ENCODE measurements at places on chromosomes 7 and 10.

DNA sequence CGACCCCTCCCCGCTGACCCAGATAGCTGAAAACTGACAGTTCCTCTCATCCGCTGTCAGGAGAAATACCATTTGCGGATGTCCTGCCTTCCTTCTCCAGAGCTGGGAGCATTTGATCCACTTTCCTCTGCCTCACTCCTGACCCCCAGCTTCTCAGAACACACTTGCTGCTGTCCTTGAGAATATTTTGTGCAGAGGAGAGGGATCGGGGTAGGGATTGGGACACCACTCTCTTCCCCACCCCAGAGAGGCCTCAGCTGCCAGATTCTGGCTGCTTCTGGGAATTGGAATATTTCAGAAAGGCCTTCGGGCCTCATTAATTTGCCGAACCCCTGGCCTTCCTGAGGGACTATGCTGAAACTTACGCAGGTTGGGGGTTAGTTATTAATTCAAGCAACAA lies 97.0 kb downstream of the C10orf105 start:
- DNase-seq: no peak

DNA sequence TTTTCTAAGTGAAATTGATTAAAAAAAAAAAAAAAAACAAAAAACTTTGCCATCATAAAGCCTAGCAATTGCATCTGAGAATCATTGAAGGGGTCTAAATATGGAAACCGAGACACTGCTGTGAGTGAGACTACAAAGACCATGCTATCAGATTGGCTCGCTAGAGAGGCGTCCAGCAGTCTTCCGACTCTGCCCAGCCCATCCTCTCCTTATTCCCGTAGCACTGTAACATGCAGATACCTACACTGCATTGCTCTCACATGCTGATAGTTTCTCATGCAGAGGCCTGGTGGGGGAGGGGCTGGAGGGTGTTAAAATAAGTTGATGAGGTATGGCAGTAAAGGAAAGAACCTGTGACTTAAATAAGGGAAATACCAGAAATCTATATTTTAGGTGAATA lies 130.7 kb downstream of the NRF1 start:
- DNase-seq: no peak

DNA sequence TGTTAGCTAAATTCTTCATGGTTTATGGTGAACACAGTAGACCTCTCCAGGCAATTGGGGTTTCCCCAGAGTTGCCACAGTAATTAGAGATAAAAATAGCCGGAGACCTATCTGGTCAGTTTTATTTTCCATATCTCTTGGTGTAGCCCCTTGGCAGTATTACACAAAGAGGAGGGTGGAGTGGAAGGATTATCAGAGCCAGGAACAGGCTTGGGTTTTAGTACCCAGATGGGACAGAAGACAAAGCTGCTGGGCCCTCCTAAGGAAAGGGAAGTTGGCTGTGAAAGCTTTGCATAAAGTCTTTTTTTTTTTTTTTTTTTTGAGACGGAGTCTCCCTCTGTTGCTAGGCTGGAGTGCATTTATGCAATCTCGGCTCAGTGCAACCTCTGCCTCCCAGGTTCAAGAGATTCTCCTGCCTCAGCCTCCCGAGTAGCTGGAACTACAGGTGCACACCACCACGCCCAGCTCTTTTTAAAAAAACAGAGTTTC lies 9.7 kb downstream of the ZSCAN21 start:
- no peak for DNase-seq

DNA sequence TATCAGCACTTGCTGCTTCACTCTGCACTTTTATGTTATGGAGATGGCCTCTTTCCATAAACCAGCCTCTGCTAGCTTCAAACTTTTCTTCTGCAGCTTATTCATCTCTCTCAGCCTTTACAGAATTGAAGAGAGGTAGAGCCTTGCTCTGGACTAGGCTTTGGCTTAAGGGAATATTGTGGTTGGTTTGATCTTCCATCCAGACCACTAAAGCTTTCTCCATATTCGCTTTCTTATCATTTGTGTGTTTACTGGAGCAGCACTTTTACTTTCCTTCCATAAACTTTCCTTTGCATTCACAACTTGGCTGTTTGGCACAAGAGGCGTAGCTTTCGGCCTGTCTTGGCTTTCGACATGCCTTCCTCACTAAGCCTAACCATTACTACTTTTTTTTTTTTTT lies 23.6 kb downstream of the DYDC2 start:
- no peak for DNase-seq

DNA sequence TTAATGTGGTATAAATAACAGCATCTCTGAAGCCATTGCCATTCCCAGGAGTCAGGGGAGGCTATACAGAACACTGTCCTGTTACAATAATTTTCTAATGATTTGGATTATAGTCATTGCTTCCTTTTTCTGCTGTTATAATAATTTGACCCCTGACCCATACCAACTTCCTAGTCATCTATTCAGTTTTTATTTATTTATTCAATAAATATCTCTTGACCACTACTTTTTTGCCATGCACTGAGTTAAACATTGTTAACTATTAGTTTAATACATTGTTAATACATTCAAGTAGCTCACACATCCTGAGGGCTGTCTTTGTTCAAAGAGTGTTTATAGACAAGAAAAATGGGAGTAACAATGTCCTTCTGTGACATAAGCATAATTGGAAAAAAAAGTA lies 235.5 kb upstream of the MEOX2 start:
- DNase-seq: no peak

DNA sequence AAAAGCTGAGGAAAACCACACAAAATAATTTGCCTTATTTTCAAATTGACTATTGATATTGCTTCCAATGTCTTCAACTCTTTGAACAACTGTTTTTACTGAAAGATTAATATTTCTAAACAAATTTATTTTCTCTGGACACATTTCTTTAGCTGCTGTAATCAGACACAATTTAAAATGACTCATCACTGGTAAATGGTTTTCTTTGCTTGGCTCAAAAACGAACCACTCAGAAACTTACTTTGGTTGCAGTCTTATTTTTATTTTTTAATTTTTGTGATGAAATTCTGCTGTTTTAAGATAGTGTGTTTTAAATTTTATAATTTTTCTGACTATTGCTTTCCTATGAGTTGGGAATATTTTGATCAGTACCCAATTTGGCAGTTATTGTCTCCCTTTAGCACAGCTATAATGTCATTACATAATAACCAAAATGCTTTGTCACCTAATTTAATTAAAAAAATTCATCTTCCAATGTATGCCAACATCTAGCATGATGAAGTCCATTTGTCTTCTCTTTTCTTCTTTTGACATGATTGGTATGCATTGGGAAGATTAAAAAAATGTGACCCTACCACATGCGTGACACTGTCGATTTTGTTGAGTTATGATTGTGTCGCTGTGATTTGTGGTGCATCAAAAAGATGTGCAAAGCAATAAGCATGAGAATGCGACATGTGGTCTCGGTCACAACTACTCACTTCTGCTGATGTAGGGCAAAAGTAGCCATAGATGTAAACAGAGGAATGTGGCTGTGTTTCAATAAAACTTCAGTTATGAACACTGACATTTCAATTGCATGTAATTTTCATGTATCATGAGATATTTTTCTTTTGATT lies 222.3 kb downstream of the SUGCT start:
- no peak for DNase-seq

GRCh38 chr10:11798845-11799735 lies 24.1 kb upstream of the PROSER2 start:
- no peak for DNase-seq

- no peak for DNase-seq
These were observed 3.6 kb downstream of the TMEM254 start for GRCh38 chr10:80081801-80082750.

DNA sequence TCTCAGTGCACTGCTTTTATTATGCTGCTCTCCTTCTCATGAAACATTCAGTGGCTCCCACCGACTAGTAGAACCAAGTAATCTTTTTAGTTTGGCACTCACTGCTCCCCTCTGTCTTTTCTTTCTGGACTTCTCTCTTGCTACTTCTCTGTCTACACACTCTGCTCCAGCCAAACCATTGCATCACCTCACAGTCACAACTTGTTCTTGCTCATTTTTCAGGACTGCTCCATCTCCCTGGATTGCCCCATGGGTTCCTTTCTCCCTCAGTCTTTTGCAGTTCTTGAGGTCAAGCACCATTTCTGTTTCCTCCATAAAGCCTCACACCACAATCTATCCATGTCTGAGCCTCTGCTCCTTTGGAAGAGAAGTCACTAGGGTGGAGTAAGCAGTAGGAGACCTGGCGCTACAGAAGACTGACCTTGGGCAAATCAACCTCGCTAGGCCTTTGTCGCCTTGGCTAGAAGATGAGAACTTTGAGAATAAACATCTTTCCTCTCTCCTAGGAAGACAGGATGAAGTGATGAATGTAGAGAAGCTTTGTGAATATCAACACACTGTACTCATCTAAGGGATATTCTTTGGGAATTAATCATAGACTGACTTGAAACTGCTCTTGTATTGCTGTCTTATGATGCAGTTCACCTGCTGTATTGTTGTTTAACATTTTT lies 186.2 kb downstream of the LRMDA start:
- DNase-seq: no peak

GRCh38 chr7:41003611-41003940 lies 699.3 kb downstream of the INHBA start:
- no peak for DNase-seq

- DNase-seq: no peak
These were observed 268.0 kb downstream of the ADRA2A start for GRCh38 chr10:111344804-111345203.

DNA sequence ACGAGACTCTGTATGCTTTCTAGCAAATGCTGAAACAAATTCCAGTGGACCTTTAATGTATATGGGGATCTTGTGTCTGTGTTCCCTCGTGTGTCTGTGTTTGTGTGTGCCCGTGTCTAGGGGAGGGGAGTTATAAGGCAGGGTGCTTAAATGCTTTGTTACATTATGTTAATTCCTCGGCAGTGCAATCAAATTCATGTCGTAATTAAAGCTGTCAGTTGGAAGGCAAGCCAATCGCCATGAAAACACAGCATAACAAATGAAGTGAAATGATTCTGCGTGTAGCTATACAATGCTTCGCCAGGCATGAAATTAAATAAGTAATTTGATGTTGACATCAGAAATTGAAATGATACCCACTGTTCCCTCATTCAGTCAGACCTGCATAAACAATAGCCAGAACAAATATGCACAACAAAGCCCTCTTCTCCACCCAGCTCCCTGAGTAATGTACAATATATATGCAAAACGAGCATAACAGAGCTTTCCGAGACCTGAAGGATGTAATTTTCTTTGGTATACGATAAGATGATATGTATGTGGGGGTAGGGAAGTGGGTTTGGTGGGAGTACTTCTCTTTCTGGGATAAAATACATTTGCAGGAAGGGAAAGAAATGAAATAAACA lies 534.1 kb downstream of the AUTS2 start:
- DNase-seq: no peak

- DNase-seq: no peak
These were observed 4.0 kb upstream of the ADAP1 start for GRCh38 chr7:958221-959200.

DNA sequence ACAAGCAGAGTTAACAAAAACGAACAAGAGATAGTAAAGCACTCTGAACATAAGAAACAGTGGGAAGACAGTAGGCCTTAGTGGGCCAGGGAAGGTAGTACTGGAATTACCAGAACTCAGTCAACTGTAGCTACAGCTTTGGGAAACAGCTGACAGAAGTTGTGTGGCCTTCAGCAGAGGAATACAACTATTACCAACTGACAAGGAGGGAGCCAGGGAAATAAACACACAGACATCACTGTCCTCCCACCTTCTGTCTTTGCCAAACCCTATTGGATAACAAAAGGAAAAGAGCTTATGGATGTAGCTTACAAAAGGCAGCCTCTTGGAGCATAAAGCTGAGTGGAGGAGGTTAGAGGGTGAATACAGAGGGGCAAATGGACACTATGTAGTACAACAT lies 15.4 kb downstream of the MICU1 start:
- DNase-seq: no peak

- no peak for DNase-seq
These were observed 35.0 kb downstream of the SH3PXD2A start for GRCh38 chr10:103820101-103821062.

DNA sequence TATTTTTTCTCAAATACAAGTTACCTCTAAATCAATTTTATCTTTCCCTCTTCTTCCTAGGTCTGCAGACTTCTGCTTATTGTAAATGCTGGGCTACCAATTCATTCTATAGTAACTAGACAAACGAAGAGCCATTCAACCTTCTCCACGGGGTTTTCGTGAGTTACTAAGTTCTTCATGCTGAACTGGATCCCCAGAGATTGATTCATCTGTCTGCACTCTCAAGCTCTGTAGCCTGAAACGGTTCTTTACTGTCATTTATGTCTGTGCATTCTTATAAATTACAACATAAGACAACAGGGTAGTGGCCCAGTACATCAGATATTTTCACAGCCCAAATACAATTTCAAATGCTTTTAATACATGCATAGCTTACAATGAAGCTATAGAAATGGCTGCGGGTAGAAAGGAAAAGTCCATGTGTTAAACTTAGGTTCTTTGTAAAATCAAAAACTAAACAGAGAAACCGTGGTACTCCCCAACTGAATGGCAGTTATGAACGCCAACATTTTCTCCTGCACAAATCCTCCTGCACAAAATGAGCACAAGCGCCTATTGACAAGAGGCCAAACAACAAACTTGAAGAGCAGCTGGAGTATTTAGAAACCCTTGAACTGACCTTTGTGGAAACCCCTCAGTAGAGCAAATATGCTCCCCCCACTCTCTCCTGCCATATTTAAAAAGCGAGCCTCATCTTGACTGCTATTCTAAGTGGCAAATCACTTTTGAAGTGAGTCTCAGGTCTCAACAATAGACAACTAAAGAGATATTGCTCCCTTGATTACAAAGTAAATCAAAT lies 20.7 kb downstream of the LAMB1 start:
- no peak for DNase-seq

GRCh38 chr10:57775250-57775649 lies 492.4 kb downstream of the IPMK start:
- DNase-seq: no peak

DNA sequence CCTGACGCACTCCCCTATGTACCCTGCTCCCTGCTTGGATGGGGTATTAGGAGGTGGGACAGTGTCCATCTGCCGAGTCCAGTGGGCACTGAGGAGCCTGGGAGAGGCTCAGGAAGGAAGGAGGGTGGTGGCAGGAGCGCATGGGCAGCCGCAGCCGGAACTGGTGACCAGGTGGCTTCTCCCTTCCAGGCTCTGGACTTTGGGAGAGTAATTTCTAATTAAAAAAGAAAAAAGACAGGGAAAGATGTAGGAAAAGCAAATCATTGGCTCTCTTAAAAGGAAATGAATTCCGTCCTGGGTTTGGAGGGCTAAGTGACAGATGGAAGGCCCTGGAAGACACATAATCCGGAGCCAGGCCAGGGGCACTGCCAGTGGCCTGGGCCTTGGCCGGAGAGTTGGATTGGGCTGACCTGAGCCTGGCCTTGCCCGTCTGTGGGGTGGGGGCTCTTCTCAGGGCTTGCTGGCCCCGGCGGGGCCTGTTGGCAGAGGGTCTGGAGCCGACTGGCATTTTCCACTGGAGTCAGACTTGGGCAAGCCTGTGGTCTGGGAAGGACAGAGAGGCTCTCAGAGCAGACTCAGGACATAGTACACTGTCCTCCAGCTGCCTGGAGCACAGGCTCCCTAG lies 63.0 kb downstream of the NEURL1 start:
- DNase-seq: no peak

DNA sequence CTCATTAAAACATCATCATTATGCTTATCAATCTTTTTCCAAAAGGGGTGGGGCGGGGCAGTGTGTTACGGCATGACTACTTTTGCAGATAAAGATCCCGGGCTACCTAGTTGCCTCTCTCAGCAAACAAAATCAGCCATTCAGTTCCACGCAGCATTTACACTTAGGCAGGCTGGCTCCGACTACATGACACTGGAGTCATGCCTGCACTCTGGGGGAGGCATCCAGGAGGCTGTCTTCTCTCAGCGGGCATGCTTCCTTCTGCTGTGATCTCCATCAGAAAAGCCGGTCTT lies 193.9 kb upstream of the TCF7L2 start:
- no peak for DNase-seq

GRCh38 chr10:75121322-75121721 lies 9.9 kb downstream of the SAMD8 start:
- DNase-seq: no peak

All from stimulated activated CD8-positive, alpha-beta memory T cell treated with anti-CD3 and anti-CD28 coated beads, Interleukin-15, amount 100 ng/mL, for 1 hour (primary cell).